ENCODE measurements at places on chromosomes 5 and 9.

- peak; percentile 26 for DNase-seq
Observed at GRCh38 chr5:90866333-90866732, 307.7 kb downstream of the ADGRV1 start.

DNA sequence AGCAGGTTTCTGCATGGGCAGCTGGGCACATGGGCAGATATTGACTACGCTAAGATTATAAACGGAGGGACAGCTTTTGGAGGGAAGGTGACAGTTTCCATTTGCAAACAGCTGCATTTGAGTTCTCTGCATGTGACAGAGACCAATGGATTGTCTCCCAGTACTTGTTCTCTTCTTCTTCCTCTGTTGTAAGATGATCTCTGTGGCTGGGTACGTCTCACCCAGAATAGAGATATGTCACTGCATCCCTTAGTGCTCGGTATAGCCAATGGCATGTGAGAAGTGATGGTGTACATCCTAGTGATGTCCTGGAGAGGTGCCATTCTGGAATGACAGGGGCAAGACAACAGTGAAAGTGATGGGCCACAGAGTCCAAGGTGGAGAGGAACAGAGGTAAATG is 171.3 kb downstream of the CFAP90 start:
- no peak for DNase-seq

DNA sequence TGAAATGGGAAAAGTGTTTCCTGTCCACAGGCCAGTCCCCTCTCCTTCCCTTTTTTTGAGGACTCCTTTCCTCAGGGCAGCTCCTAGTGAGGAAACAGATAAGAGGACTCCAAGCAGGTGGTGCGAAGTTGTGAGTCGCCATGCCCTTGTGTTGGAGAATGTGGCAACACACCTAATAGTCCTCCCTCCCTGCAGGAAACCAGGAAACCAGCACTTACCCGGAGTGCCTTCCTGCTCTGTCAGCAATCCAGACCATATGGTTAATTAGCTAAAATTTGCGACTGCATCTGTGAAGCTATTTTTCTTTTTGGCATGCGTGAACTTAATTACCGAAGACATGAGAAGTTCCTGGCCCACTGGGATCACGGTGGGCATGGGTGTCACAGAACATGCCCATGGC is 69.9 kb downstream of the TRIM32 start:
- DNase-seq, result no peak

GRCh38 chr5:107235167-107235566 is 435.6 kb downstream of the EFNA5 start:
- DNase-seq, result no peak

DNA sequence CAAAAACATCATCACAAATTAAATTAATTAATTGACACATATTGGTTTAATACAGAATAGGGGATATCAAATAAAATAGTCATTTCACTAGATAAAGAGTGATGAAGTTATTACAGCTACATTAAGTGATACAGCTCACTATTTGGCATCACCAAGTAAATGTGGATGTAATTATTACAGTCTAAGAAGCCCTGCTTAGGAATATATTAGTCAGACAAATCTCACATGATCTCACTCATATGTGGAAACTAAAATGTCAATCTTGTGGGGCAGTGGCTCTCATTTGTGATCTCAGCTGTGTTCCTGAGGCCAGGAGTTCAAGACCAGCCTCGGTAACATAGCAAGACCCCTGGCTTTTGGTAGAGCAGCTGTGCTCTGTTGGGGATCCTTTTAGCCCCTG is 233.4 kb upstream of the RGMB start:
- DNase-seq, result no peak

GRCh38 chr5:109100971-109101370 is 308.8 kb downstream of the PJA2 start:
- no peak for DNase-seq

DNA sequence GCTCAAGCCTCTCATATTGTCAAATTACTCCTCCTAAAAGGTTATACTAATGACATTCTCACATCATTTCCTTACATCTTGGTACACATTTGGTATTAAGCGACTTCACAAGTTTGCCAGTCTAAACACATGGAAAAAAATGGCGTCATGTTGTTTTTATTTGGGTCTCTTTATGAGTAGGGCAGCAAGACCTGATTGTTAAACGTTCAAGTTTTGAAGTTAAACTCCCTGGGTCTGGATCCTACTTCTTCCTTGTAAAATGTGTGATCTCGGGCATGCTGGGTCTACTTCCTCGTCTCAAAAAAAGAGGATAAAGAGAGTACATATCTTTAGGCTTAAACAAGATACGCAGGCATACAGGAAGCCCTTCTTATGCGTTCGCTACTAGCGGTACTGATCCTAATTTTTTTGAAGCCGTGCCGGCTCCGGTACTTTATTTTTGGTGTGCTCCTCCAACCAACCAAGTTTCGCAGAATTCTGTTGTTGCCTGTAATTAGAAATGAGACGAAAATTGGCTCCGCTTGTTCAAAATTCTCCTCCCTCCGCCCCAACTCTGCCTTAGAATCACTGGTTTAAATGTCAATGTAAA is 596 bp upstream of the CDC37L1 start:
- no peak for DNase-seq

- no peak for DNase-seq
Observed at GRCh38 chr5:150429410-150429873, 16.7 kb upstream of the CD74 start.

- DNase-seq, result no peak
Observed at GRCh38 chr5:73196201-73196600, 23.2 kb downstream of the TMEM174 start.

- no peak for DNase-seq
Observed at GRCh38 chr9:4092793-4093709, 206.8 kb downstream of the GLIS3 start.

DNA sequence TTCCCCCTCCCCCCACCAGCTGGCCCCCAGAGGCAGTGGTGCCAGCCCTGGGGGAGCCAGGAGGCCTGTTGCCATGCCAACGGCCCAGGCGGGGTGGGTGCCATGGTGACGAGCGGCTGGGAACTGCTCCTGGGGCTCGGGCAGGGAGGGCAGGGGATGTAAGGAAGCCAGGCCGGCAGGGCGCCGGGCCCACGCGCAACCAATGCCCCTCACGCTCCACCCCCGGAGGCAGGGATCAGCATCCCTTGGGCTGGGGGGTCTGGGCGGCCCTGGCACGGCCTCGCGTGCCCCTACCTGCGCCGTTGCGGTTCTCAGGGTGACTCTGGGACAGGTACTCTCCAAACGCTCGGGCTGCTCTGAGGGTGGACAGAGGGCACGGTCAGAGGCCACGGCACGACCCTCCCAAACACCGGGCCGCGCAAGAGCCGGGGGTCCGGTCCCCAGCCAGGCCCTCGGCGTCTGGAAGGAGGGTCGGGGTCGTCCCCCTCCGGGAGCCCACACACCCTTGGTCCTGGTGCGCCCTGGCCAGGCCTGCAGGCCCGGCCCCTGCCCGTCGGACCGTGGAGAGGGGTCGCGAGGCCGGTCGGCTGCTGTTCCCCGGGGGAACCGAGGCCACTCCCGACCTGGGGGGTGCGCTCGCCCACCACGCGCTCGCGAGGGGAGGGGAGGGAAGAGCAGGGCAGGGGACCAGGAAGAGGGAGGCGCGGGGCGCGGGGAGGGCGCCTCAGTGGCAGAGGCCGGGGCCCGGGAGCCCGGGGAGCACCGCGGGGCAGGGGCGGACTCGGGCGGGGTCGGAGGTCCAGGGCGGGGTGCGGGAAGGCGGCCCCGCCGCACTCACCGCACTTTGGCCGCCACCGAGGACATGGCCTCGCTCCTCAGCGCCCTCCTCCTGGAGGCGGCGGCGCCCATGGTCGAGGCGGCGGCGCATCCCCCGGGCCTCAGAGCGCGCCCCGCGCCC is 661 bp downstream of the NSMF start:
- DNase-seq, result no peak

DNA sequence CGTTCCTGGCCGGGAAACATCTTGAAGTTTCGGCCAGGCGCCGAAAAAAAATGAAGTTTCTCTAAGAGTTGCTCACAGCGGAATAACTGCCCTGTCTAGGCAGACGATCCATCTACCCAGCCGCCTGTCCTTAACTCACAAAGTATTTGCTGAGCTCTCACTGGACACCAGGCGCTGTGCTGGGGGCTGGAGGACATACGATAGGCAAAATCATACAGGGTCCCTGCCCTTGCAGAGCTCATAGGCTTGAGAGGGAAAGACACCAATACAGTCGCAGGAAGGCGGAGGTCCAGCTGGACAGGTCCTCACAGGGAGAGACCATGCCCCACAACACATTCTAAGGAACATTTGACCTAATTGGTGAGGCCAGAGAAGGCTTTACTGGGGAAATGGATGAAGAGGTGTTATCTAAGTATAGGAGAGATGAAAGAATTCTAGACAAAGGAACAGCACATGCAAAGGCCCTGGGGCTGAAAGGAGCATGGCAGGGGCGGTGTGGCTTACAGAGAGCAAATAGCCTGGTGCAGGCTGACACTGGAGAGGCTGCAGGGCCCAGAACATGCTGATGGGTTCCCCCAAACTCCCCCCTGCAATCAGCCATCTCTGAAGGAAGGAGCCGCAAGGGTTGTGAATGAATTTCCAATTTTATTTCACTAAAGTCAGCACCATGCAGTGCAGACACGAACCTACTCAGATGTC is 2.0 kb upstream of the MXD3 start:
- DNase-seq, result no peak

GRCh38 chr5:131773805-131774204 is 23.0 kb downstream of the FNIP1 start:
- DNase-seq, result no peak

DNA sequence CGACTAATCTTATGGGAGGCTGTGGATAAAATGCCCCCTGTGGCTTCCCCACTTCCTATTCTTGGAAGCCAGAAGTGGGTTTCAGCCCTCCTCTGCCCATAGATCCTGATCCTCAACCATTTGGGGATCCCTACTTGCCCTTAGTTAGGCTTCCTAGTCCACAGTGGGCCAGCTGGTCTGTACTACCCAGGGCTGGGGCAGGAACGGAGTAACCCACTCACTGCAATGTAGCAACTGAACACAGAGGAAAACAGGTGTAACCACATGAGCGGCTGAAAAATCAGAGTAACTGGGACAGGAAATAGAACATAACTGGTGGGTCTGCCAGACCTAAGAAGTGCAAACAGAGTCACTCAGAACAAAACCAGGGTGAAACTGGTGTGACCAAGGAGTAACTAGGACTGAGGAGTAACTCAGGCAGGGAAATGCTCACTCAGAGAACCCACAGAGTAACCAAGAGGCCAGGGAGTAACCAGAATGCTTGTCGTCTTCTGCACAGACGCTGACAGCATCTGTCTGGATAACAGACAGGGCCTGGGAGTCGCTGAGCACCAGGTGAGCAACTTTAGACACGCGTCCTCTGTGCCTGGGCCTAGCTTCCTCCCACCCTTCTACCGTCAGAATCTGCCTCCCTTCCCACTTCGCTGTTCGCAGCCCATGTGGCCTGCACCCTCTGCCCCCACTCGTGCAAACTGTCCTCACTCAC is 1.0 kb downstream of the AQP3 start:
- no peak for DNase-seq

GRCh38 chr9:108257382-108257781 is 598.4 kb downstream of the ACTL7B start:
- no peak for DNase-seq

GRCh38 chr9:101369286-101369685 is 15.5 kb downstream of the BAAT start:
- no peak for DNase-seq

- no peak for DNase-seq
Observed at GRCh38 chr5:126544087-126544740, 50.8 kb downstream of the ALDH7A1 start.

- no peak for DNase-seq
Observed at GRCh38 chr5:86837610-86838009, 219.9 kb downstream of the COX7C start.

DNA sequence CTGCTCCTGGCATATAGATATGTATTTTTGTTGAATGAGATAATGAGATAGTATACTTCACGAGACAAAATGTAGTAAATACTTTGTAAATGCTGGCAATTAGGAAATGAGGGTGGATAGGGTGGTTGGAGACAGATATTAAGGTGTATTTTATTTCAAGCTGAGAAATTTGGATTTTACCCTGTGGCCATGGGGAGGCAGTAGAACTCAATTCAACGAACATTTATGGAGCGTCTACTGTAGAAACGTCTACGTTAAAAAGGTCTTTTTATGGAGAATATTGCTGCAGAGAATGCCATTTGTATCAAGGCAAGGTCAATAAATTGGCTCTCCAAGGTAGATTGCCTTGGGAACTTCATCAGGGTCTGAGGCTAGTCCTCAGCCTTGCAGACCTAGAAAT is 21.5 kb upstream of the RALGPS1 start:
- no peak for DNase-seq

GRCh38 chr9:127858041-127858512 is 3.6 kb upstream of the ENG start:
- DNase-seq, result peak; percentile 56

GRCh38 chr9:16671591-16672137 is 198.8 kb downstream of the BNC2 start:
- no peak for DNase-seq

- no peak for DNase-seq
Observed at GRCh38 chr5:28809811-28810750, 1771.7 kb upstream of the CDH9 start.

DNA sequence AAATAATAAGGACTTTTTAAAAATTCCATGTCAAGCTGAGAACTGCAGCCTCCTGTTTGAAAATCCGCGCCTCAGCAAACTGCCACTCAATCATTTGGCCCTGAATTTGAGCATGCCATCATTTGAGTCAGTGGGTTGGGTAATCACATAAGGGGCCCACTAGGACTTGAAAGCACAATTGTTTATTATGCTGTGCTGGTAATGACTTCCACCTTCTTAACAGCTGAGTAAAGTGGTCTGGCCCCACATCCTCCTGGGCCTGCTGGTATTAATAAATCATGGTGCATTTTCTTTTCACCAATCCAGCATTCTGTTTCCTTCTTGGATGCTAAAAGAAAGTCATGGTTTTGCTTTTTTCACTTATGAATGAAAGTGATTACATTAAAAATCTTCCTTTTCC is 103.0 kb upstream of the CTSL start:
- DNase-seq, result no peak

DNA sequence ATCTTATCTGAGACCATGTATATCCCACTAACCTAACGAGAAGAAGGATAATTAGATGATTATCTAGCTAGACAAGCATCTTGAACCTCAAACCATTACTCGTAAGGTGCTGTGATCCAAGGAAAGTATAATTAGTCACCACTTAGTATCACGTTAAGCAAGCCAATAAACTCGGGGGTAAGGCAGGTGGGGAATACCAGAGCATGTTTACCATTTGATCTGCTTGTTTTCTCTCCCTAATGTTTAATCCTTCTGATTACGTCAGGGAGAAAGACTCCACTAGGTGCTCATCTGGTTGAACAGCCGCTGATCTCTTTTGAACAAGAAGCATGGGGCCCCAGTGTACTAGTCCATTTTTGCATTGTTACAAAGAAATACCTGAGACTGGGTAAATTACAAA is 69.9 kb upstream of the SLC1A1 start:
- no peak for DNase-seq

DNA sequence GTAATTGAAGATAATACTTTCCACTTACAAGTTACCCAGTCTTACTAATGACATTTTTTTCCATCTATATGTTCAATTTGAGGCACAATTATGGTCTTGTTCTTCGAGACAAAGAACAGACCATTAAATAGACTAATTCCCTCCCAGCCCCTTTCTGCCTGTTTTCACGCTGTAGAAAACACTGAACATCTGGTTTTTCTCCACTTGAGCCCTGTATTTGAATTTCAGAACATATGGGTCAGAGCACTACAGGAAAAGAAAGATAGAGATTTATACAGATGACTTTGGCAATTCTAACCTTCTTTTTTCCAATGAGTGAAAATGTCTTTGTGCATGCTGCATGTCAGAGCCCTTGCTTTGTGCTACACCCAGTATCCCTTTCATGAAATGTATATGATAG is 506.9 kb downstream of the LRRC70 start:
- no peak for DNase-seq

All from SHP77 treated with DMSO at 0.1 percent for 48 hours (cell line).